GM23338 (cell line): ENCODE measurements at places on chromosomes 7 and 10.

- DNase-seq, result peak; percentile 73
Measured at GRCh38 chr10:80132299-80133139, at the start of gene PLAC9. PLAC9 (plus strand) TSS chr10:80132730; CDS start chr10:80132763, 33 bp downstream.

- no peak for DNase-seq
Measured at GRCh38 chr7:135942614-135943013, 34.5 kb downstream of the MTPN start.

GRCh38 chr7:101201695-101202602, 1.1 kb upstream of the MOGAT3 start:
- DNase-seq, result peak; percentile 64

- DNase-seq, result no peak
Measured at GRCh38 chr7:99540542-99540941, 11.4 kb downstream of the FAM200A start.

- no peak for DNase-seq
Measured at GRCh38 chr10:47253651-47254375, 46.2 kb upstream of the GDF10 start.

- DNase-seq, result peak; percentile 40
Measured at GRCh38 chr10:6537770-6538169, 42.3 kb downstream of the PRKCQ start.

GRCh38 chr10:130634816-130635215, 498.6 kb downstream of the GLRX3 start:
- no peak for DNase-seq

DNA sequence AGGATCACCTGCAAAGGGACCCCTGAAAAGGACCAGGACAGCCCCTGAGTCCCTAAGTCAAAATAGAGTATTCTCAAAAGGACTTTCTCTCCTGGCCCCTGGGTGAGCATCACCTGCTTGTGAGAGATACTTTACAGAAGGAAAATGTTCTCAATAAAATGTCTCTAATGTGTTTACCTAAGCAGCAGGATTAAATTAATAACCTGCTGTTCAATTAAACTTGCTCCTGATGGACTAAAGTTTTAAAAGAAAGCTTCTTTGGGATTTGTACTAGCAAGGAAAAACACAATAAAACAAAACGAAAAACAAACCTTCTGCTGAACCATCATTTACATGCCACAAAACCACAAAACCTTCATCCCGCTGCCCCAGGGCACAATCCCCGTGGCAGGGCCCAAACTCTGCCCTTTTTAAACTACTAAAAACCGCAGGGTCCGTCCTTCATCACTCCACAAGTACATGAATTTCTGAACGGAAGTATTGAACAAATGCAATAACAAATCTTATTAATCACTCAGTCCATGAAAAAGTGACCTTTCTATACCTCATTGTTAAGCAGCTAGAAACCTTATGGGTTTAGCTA, 197.7 kb downstream of the TCERG1L start:
- DNase-seq, result no peak

DNA sequence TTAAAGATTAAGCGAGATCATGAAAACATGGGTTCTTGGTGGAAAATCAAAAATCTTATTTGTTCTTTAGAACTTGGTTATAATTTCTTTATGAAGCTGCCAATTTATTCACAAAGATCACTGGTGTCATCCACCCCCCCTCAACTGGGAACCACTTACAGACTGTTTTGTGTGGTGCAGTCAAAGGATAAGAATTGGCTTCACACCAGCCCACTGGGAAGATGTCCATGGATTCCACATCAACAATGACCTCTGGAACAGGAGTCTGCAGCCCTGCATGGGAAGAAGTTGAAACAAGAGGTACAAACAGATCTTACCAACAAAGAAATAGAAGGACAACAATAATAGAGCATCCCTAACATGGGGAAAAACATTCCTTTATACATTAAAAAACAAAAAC, 205.2 kb downstream of the SFMBT2 start:
- DNase-seq, result no peak

DNA sequence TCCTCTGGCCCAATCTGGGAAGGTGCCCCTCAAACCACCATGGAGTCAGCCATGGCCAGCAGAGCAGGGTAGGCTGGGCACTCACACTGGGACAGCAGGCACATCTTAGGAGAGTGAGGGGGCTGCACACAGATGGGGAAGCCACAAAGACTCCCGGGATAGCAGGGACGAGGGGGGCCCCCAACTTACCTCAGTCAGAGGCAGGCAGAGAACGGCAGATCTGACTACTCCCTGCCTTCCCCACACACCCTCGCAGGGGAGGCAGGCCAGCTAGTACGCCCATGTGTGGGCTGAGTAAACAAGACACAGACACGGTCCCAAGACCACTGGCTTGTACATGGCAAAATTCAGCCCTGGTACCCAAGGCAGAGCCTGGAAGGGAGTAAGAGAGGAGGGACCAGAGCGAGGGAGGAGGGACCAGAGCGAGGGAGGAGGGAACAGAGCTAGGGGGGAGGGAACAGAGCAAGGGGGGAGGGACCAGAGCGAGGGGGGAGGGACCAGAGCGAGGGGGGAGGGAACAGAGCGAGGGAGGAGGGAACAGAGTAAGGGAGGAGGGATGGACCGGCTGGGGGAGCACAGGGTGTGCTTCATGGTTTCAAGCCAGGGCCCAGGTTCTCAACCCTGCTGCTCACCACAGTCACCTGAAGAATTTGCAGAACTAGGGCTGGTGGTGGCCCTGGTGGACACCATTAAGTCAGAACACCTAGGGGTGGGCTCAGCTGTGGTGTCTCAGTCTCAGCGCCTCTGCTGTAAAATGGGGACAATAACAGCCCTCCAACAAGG, 73.8 kb downstream of the RGS10 start:
- DNase-seq, result no peak

DNA sequence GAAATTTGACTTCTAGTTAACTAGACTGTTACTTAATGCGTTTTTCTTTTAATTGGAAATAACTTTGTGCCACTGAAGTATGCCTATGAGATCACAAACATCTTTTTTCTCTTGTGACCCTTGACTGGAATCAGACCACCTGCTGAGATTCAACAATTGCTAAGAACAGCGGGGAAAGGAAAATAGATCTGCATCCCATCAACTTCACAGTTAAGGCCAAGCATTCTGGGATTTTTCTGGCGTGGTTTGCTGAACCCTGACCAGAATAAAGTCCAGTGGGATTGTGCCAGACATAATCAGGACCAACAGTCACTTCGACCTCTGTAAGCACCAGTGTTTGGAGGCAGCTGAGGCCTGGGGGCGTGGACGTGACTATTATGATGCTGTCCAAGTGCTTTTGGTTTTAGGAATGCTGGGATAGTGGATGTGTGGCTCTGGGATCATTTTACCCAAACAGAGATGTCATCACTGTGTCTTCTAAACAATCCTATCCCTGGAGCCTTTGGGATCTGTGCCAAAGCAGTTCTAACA, 373.3 kb upstream of the PRKCQ start:
- DNase-seq, result no peak

DNA sequence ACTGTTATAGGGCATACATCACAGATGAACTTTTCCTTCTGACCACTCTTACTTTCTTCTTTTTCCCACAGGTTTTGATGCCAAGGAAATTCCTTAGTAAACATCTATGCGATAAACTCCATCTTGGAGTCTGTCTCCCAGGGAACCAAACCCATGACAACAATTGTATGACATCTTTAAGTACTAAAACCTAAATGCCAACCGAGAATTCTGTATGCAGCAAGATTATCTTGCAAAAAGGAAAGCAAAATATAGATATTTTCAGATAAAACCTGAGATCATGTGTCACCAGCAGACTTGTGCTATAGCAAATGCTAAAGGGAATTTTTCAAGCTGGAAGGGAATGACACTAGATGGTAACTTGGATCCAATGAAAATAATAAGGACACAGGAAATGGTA, 22.0 kb upstream of the BEND7 start:
- no peak for DNase-seq

GRCh38 chr10:50286517-50286916, 35.2 kb upstream of the ASAH2 start:
- DNase-seq, result no peak

GRCh38 chr7:16710651-16711050, 42.9 kb upstream of the TSPAN13 start:
- no peak for DNase-seq

DNA sequence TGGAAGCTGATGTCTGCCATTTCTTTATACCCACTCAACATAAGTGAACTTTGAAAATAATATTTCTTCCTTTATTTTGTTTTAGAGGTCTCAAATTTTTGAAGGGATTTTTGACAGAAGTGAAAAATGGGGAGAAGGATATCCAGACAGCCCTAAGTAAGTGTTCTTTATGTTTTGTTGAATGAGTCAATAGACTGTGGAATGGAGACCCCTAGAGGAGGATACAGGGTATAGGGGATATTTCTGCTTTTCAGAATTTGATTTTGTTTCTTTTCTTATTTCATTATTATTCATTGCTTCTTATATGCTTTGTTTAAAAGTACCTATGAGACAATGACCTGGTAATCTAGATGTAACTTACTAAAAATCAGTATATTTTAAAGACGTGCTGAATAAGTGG, 34.4 kb downstream of the PLEKHA8 start:
- DNase-seq, result peak; percentile 51

DNA sequence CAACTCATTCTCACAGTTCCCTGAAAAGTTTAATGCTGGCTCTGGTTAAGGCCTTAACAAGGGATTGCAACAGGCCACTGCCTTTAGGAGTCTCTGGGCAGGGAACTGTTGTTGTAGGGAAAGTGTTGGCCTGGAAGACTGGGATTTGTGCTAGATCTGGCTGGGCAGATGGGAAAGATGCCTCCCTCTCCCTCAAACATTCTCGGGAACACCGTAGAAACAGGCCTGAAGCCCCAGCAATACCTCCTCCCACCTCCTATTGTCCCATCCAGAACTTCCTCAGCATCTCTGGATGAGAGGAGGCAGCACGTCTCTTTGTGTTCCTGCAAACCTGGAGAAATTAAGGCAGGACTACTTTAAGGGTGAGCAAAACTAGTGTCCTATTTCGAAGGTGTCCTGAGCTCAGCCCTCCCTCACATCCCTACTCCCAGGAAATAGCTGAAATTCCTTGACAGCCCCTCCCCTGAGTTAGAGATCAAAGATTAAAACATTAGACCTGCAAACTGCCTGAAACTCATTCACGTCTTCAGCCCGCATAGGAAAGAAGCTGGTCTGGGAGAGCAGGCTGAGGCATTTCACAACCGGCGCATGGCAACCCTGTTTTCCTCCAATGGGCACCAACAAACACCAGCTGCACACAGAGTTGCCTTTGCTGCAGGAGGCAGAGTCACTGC, 10.9 kb upstream of the MAP3K8 start:
- DNase-seq, result peak; percentile 89

DNA sequence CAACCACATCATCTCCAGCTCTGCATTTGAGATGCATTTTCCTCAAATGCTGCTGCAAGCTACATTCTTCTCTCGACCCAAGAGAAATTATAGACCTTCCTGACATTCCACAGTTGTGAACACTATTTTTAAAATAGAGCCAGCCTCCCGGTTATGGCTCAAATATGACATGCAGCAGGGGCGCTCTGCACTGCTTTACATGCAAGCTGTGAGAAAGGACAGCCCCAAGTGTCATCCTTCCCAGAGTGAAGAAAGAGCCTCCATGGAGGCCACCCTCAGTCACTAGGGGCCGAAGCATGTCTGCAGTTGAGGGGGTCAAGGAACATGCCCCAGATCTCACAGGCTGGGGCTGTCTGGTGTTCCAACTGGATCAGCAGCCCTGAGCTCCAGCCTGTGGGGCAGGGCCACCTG, 63.9 kb upstream of the CHST15 start:
- no peak for DNase-seq

DNA sequence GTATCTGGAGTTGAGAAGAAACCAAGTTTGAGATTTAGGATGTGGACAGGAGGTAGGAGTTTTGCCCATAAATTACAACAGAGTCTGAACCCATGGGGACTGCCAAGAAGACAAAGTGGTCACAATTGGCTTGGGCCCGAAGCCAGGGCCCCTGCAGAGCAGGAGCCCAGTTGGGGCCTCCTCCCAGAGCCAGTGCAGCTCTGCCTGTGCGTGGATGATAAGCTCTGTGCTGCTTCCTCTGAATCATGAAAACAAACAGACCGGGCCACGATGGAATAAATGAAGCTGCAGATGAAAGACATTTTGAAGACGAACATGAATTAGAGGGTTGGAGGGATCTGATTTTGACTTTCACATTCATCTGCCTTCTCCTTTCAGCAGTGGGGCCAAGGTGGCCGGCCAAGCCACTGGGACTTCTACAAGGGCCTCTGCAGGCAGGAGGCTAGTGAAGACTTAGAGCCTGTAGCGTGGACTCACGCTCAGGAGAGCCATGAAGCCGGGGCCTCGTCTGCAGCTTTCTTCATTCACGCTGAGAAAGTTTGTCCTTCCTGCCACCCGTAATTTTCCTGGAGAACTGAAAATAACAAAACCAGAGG, 156.8 kb upstream of the LYZL1 start:
- DNase-seq, result no peak

- DNase-seq, result no peak
Measured at GRCh38 chr7:33806298-33807154, 98.8 kb upstream of the BMPER start.
